ENCODE measurements at places on chromosomes 7 and 10. TPM values are rescaled to one million over a fixed set of nuclear protein-coding genes. Genes with fewer than 3 reads are reported as not detected.

IQUB gene
- total RNA-seq = 0.56 TPM

GRCh38 chr7:47361746-47362215 lies 220.1 kb downstream of the TNS3 start:
- DNase-seq = no peak

DNA sequence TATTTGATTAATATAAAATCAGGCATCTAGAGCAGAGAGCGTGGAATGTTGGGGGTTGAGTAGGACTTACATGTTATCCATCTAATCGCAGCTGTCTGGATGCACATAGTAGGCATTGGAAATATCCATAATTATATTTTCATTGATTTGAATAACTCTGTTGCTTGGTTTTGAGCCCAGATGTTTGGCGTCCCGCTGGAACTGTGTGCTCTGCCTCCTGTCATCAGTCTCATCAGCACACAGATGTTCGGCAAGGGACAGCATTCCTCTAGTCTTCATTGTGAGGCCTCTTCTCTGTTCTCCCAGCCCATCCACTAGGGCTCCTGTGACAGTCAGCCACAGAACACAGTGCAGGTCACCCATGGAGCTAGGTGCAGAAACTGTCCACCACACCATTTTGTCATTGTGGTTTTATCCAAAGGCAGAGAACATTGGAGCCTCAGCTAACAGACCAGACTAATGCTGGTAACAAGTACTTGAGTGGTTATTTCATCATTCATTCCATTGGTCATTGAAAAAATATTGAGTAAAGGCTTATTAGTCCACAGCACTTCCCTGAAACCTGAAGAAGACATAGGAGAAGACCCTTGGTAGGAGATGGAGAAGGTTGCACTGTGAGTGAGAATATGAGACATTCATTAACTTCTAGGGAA lies 927.4 kb downstream of the LRMDA start:
- DNase-seq = no peak

GRCh38 chr10:90817128-90817889 lies 40.5 kb downstream of the HTR7 start:
- DNase-seq = no peak

DNA sequence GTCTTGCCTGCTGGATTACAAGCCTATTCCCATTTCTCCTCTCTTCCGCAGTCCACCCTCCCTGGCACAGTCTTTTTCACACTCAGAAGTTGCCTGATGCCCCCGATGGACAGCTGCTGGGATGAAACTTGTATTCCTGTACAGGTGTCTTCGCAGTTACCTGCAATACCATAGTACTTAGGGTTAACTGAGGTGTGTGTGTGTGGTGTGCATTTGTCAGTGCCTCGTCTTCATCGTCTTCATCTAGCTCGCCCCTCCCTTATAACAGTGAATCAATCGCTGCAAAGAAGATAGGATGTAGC lies 11.0 kb downstream of the NXPH1 start:
- DNase-seq = no peak

TCF7L2 gene
- total RNA-seq = 34.8 TPM

- no peak for DNase-seq
Measured at GRCh38 chr7:98167653-98168052, 43.6 kb upstream of the BHLHA15 start.

TSPAN15 gene
- 11.5 TPM for total RNA-seq

DNA sequence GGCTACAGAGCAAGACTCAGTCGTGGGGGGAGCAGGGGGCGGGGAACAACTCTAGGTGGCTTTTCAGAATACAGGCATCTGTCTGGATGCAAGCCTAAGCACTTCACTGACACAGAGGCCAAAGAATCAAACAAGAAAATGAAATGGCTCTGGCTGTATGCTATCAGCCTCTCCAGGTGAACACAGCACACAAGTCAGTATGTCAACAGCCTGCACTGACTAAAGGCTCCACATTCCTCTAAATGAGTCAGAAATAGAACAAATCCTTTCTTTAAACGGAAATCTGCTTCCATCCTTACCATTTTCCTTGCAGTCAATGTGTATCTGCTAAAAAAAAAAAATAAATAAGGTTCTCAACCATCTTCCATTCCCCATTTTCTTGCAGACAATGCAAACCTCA lies 88.3 kb downstream of the ARMH3 start:
- no peak for DNase-seq

OR13A1 gene
- not detected for total RNA-seq

Measured in neural crest cell (in vitro differentiated cells).